ENCODE measurements at places on chromosomes 5 and 9.
A peak's percentile ranks its signal among the peaks of the same experiment; 100 is the strongest.

GRCh38 chr9:104778802-104779201 is 14.9 kb downstream of the NIPSNAP3B start:
- no peak for DNase-seq

GRCh38 chr5:133662578-133662977 is 50.2 kb upstream of the FSTL4 start:
- DNase-seq = no peak

DNA sequence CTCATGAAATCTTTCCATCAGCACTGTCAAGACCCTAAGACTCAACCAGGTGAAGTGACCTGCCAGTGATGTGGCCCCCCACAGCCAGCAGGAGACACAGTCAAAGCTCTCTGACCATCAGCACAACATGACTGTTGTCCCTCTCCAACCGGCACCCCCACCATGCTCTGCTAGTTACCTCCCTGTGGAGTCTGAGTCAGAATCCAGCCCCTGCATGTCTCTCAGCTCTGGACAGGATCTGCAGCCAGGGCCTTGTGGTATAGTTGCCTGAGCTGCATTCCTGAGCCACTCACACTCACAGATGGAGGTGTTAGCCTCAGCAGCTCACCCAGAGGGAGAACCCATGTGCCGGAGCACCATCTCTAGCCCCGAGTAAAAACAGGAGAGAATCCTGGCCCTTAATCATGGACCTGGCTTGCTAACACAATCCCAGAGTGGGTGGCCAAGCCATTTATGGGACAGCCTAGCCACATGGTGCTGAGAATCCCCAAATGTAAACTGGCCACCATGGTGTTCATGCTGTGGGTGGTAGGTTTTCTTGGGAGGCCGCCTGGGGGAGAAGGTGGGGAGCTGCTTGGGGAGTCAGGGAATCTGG is 237.8 kb downstream of the PAPPA start:
- no peak for DNase-seq

DNA sequence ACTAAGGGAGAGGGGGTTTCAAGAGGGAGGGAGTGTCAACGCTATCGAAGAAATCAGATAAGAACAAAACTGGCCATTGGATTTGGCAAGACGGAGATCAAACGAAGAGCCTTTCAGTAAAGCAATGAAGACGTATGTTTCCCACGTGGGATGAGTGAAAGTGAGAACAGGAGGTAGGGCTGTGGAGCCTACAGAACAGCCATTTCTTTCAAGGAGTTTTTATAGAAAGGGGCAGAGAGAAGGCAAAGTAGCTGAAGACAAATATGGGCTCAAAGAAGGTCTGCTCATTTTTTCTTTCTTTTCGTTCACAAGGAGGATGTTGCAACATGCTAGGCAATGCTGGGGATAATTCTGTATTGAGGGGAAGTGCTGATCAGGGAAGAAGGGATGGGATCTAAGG is 98.3 kb downstream of the SUSD1 start:
- no peak for DNase-seq

- DNase-seq = no peak
These were observed 37.3 kb upstream of the MAMDC2 start for GRCh38 chr9:70006306-70006705.

GRCh38 chr9:72305102-72305546 is 59.9 kb downstream of the ZFAND5 start:
- DNase-seq = no peak

GRCh38 chr5:157559301-157559700 is 16.3 kb downstream of the ADAM19 start:
- no peak for DNase-seq

DNA sequence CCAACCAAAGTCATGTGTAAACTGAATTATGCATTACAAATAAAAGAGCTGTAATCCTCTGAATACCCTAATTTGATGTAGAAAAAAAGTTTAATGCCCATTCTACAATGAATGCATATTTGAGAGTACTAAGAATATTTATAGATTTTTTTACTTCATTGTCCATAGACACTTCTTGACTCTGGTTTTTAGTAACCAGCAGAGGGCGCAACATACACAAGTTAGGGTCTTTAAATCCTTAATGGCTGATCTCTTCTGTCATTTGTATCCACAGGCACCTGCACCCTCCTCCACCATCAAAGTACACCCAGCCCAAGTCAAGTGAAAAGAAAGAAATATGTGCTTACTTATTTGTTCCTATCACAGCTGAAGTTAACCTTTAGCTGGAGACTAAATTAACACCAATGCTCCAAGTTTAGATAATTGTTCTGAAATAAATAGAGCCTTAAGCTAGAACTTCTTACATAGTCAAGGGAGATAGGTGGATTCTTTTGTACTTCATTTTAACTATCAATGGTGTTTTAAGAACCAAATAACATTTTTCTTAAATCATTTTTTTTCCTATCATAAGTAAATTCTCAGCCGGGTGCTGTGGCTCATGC is 524.2 kb upstream of the DAB2 start:
- DNase-seq = peak; percentile 23

DNA sequence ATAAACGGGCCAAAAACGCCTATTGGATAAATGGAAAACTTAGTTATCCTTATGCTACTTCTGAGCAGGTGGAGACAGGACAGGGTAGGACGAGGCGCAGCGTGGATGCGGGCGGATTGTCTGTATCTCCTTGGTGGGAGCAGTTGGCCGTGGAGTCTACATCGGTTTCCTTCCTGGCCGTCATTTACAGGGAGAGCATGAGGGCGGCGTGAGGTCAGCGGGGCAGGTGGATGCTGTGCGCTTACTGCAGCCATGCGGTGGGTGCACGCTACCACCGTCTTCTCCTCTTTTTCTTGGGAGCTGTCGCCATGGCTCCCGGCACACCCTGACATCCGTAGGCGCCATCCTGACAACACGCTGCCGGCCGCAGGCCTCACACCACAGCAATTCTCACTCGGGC is 121.3 kb downstream of the ADAMTS2 start:
- DNase-seq = no peak

DNA sequence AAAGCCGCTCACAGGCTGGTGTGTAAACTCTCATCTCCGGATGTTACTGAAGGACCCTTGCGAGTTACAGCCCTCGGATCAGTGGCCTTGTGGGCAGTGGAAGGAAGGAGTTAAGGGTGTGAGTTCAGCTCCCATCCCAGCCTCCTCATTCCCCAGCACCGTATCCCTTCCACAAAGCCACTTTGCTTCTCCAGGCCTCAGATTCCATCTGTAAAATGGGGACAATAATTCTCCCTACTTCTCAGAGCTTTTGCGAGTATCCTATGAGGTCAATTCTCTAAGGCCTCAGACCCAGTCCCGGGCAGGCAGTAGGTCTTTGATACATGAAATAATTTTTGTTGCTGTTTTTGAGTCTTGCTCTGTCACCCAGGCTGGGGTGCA is 141.3 kb downstream of the C9orf50 start:
- DNase-seq = no peak

DNA sequence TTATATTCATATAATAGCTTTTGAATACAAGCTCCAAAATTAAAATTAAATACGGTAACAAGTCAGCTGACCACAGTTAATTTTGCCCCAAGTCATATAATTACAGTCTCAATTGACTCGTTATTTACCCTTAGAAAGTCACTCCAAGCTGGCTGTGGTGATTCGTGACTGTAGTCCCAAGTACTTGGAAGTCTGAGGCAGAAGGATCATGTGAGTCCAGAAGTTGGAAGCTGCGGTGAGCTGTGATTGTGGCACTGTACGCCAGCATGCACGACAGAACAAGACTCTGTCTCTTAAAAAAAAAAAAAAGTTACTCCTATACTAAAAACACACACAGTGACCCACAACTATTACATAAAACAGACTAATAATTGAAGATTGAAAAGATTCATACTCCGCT is 31.6 kb upstream of the DTWD2 start:
- DNase-seq = no peak

- DNase-seq = peak; percentile 17
These were observed 26.3 kb downstream of the PTGES start for GRCh38 chr9:129726322-129727160.

GRCh38 chr5:168076561-168076991 is 214.9 kb upstream of the WWC1 start:
- no peak for DNase-seq

Measured in central memory CD8-positive, alpha-beta T cell (primary cell).